AG04450 (cell line): ENCODE measurements at places on chromosomes 11 and 22.

- DNase-seq: no peak
These were observed 60.6 kb downstream of the FAM83F start for GRCh38 chr22:40055143-40055883.

- DNase-seq: no peak
These were observed 17.4 kb upstream of the GNB1L start for GRCh38 chr22:19871845-19872778.

DNA sequence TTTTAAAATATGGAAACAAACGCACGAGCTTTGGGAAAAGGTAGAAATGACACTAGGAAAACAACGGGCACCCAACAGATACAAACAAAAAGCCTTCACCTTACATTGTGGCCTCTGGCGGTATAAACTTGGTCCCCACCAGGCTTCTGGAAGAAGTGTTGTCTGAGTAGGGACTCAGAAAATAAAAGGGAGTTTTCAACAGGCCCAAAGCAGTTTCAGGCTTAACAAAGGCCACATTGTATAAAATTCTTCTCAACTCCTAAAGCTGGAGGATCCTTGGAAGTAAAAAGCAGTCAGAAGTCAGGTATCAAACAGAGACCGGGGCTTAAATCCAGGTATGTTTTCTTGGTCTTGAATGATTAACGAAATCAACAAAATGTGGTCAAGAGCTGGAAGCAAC is 61.0 kb downstream of the LARGE1 start:
- DNase-seq: no peak

DNA sequence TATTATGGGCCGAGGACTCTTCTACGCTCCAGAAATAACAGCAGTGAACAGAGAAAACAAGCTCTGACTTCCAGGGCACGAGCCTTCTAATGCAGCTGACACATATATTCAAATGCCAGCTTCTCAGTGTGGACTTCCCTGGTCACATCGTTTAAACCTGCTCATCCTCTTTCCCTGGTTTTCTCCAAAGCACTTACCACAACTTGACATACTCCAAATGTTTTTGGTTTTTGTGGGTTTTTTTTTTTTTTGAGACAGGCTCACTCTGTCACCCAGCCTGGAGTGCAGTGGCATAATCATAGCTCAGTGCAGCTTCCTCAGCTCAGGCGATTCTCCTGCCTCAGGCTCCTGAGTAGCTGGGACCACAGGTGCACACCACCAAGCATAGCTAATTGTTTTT is 105.5 kb downstream of the MICAL3 start:
- no peak for DNase-seq

DNA sequence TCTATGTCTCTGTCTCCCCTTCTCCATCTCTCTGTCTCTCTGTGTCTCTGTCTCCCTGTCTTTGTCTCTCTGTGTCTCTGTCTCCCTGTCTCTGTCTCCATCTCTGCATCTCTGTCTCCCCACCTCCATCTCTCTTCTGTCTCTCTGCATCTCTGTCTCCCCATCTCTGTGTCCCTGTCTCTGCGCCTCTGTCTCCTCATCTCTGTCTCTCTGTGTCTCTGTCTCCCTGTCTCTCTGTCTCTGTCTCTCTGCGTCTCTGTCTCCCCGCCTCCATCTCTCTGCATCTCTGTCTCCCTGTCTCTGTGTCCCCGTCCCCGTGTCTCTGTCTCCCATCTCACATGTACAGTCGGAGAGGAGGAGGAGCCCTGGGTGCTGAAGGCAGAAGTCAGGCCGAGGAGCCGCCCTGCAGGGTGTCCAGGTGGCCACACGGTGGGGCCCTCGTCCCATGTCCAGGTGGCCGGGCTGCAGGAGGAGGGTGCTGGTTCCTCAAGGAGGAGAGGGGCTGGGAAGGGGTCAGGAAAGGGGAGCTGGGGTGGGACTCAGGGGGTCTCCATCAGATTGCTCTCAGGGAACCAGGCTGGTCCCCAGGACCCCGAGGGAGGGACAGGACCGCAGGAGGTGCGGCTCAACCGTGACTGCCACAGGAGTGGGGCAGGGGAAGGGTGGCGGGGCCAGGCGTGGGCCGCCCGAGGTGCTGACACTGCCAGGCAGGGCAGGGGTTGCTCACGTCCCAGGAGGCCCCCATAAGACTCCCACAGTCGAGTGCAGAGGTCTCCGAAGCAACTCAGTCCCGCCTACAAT is 25.6 kb upstream of the TH start:
- DNase-seq: peak; percentile 20

DNA sequence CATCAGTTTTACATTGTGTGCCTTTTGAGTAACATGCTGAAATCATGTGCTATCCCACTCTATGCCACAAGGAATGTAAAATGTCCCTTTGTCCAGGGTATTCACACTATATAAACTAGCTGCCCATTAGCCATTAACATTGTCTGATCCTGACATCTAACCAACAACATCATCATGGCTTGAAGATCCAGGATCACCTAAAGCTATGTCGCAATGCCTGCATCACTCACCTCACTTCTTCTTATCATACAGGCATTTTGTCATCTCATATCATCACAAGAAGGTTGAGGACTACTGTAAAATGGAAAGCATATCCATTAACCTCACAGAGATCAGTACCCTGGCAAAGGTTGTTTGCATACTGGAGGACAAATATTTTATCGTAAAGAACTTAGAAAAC is 742.3 kb downstream of the DLG2 start:
- DNase-seq: no peak

GRCh38 chr22:28812516-28812915 is 12.1 kb upstream of the XBP1 start:
- DNase-seq: no peak
